Amniotic stem cell (primary cell): ENCODE measurements at places on chromosomes 11 and 22.

GRCh38 chr11:81869351-81870065, 864.2 kb downstream of the FAM181B start:
- no peak for DNase-seq

DNA sequence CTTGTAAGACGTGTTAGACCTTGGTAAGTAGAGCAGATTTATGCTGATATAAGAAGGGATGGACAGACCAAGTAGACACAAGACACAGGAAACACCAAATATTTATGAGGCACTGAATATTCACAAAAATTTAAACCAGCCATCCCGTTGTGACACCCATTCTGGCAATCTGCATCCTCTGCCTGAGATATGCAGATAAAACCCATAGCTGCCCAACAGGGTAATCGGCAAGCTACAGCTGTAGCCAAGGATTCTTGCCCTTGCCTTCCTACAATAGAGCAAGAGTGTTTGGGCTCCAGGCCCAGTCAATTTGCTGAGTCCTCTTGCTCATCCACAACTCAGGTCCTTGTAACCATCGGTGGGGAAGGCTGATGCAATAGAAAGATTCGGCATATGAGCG, 18.5 kb upstream of the MPZL2 start:
- DNase-seq: no peak

- no peak for DNase-seq
Observed at GRCh38 chr22:37331856-37332536, 49.7 kb downstream of the CYTH4 start.

- no peak for DNase-seq
Observed at GRCh38 chr11:92897487-92897886, 72.0 kb upstream of the MTNR1B start.

DNA sequence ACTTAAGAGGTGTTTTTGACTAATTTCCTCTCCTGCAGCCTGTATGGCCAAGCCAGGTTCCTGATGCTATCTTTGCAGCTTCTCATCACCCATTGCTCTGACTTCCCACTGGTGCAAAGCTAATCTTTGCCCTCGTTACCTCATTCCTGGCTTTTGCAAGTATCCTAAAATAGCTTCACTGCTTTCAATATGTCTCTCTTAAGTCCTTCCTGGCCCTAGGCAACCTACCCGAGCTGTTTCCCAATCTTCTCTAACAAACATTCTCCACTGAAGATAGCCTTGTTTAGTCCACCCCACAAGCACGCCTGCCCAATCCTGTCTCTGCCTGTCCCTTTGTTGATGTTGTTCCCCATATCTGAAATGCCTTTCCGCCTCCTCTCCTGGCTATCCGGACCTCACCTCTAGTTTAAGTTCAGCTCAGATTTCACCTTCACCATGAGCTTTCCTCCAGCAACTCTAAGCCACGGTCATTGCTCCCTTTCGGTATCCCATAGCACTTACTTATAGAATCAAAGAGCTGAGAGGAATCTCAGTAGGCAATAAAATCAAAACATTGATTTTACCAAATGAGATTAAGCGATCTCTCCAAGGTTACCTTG, 30.1 kb upstream of the CECR2 start:
- DNase-seq: no peak

GRCh38 chr22:45769569-45770210, 98.1 kb downstream of the ATXN10 start:
- no peak for DNase-seq

DNA sequence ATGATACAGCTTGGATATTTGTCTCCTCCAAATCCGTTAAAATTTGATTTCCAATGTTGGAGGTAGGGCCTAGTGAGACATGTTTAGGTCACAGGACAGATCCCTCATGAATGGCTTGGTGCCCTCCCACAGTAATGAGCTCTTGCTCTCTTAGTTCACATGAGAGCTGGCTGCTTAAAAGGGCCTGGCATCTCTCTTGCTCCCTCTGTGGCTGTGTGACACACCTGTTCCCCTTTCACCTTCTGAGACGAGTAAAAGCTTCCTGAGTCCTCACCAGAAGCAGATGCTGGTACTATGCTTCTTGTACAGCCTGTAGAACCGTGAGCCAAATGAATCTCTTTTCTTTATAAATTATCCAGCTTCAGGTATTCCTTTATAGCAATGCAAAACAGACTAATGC, 3.5 kb downstream of the VPS37C start:
- DNase-seq: no peak

DNA sequence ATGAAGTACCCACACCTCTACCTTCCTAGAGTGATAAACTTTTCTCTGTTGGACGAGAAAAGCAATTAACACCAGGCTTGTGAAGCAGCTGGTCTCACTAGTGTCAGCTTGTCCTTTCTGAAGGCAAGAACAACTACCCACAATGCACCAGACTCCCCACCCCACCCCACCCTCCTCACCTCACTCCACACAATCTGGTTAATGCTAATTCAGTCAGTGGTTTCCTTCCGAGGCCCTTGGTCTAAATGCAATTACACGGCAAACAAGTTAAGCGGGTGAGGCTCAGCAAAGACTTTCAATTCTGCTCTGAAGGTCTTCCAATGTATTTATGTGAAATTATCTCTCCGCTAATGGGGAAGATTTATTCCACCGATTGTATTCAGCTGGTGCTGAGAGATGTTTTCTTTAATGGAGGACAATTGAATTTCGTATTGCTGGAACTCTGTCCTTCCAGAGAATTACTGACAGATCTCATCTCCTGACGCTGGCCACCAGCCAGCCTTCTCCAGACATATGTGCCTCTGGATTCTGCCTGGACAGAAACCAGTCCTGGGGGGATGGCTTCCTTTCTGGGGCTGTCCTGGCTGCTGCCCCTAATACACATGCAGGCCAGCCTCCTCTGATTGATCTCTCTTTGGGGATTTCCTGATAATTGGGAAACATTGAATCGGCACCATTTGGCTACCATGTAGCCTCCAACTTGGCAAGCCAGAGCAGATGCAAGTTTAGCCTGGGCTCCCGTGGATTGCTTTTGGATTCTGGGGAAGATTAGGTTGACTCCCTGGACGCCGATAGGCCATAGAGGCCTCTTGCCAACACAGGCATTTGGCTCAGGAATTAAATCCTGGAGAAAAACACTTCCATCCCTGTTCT, 165.8 kb upstream of the NARS2 start:
- DNase-seq: no peak

GRCh38 chr11:44927174-44927661, 23.5 kb downstream of the TP53I11 start:
- DNase-seq: peak; percentile 60

- DNase-seq: no peak
Observed at GRCh38 chr11:67520856-67521824, 2.1 kb downstream of the CABP2 start.

GRCh38 chr11:125110506-125110905, 920 bp downstream of the TMEM218 start:
- DNase-seq: no peak

DNA sequence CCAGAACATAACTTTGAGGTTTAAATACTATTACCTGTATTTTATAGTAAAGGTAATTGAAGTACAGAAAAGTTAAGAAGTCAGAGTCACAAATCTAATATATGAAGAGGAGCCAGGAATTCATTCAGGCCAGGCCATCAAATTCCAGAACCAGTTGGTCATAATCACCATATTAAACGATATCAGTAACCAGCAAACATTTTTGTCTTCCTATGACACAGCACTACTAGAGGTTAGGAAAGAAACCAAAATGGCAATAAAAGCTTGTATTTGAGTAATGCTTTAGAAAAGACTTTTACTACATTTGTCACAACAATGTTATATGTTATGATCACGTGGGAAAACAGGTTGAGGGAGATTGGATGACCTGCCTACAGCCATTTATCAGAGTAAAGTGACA, 62.2 kb downstream of the DKK3 start:
- DNase-seq: peak; percentile 4

- no peak for DNase-seq
Observed at GRCh38 chr11:97956904-97957303, 1063.8 kb upstream of the CNTN5 start.

GRCh38 chr11:125176866-125177265, 12.3 kb downstream of the PKNOX2 start:
- DNase-seq: no peak

DNA sequence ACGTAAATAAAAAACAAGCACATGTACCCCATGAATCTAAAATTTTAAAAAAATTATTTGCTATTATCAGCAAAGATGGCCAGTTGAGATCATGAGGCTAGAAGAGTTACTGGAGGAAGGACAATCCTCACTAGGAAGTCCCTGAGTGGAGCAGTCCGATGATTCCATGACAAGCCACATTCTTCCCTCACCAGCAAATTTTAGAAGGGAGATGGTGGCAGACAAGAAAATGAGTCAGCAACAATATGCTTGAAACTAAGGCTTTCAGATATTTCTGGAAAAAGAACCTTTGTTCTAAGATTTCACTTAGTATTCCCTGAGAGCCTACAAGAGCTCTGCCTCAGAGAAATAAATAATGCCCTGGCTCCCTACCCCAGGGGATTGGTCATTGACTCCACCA, 34.9 kb downstream of the P4HA3 start:
- DNase-seq: no peak

DNA sequence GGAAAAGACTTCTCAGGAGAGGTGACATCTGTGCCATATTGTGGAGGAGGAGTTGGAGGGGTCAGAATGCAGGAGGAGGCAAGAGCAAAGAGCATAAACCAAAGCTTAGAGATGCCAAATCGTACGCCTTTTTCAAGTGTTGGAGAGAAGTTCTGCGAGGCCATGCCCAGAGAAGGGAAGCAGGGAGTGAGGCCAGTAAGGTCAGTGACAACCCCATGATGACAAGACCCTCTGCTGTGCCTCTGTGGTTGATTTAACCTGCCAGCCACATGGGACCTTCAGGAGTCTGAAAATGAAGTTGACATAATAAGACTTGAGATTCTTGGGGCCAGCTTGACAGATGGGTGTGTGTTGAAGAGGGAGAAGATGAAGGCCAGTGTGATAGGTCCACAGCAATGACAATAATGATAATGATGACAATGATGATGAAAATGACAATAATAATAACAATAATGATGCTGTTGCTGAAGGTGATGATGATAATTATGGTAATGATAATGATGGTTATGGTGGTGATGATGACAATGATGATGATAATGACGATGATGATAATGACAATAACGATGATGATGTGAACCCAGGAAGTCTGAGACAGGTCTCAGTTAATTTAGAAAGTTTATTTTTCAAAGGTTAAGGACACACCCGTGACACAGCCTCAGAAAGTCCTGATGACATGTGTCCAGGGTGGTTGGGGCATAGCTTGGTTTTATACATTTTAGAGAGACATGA, 152.6 kb upstream of the B3GAT1 start:
- no peak for DNase-seq

DNA sequence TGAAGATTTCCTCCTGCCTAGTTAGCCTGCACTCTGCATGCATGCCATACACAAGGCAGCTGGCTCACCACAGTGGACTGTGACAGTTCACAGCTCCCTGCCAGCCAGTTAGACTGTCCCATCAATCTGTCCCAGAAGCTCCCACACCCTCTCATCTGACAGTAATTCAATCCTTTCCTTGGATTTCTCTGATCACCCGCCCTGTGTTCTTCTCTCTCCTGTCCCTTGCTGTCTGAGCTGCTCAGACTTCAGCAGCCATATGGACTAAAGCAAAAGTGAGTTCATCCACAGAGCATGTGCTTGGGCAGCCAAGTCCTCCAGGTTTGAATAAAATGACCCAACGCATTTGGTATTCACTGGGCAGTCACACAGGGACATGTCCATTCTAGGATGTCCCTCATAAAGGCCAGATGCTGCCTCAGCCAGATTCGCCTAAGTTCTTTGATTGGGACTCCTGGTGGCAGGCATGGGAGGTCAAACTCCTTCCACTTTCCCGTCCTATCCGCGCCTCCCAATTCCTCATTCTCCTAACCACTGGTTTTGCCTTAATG, 54.5 kb upstream of the ZBTB44 start:
- DNase-seq: no peak

GRCh38 chr11:71120471-71120896, 131.9 kb downstream of the SHANK2 start:
- DNase-seq: no peak

GRCh38 chr11:106733635-106734034, 284.6 kb downstream of the GUCY1A2 start:
- DNase-seq: no peak

- no peak for DNase-seq
Observed at GRCh38 chr11:67053896-67054329, 2.7 kb upstream of the RHOD start.

GRCh38 chr11:86698639-86699038, 26.2 kb upstream of the ME3 start:
- no peak for DNase-seq

DNA sequence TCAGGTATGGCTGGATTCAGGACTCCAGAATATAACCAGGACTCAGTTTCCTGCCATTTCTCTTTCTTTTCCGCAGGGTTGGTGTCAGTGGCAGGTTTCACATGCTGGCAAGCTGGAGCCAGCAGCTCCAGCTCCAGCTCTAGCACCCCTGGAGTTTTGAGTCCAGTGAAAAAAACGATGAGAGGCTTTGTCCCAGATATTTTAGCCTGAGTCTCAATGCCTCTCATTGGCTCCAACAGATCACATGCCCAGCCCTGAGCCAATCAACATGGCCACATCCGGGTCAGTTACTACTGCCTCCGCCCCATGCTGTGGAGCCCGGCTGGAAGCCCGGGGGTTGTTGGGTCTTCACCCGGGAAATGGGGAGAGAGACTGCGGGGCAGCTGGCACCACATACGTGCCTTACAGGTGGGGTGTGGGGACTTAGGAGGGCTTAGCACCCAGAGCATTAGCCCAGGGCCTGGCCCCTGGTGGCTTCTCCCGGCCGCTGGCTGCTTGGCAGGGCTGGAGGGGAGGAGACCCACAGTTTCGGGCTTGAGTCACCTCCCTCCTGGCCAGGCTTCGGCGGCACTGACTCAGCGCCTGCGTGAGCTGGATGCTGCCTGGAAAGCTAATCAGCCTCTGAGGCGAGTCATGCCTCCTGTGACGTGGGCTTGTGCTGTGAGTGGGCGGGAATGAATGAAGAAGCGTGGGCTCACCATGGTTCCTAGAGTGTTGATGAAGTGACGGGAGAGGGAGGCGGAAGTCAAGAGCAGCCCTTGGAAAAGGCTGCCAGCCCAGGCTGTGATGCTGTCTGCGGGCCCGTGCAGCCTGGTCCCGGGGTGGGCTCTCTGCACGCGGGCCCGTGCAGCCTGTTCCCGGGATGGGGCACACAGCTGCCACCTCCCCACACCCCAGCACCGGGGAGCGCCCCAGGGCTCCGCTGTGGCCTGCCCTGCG, 15.3 kb upstream of the MRTFA start:
- peak; percentile 98 for DNase-seq

DNA sequence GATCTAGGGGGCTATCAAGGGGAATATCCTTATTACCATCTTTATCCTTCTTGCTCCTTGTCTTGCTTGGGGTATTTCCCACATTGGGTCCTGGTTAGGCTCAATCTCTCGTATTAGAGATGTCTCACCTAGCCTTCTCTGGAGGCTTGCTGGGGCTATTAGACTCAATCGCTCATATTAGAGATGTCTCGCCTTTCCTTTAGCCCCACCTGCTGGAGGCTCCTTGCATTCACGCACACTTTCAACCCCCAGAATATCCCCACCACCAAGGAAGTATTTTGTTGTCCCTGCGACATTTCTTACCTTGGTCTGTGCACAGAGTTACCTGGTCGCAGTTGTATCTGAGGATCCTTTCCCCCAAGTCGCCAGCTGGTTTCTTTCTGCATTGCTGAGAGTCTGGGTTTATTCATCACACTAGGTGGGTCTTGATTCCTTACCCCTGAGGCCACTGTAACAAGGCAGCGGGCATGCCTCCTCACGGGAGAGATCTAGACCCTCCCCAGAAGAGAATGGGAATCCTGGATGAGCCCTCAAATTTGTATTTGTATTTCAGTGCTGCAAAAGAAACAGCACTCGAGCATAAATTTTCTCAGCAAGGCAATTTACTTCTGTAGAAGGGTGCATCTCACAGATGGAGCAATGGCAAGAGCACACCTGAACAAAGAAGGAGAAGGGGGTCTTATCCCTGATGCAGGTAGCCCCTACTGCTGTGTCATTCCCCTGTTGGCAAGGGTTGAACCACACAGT, 15.9 kb upstream of the HYLS1 start:
- no peak for DNase-seq
